ENCODE measurements at places on chromosomes 13 and 19.

- no peak for DNase-seq
Measured at GRCh38 chr13:73138276-73138637, 79.5 kb downstream of the KLF5 start.

GRCh38 chr13:84439108-84439507, 556.8 kb upstream of the SLITRK1 start:
- DNase-seq: no peak

- DNase-seq: no peak
Measured at GRCh38 chr13:98206946-98207345, 29.9 kb upstream of the RNF113B start.

DNA sequence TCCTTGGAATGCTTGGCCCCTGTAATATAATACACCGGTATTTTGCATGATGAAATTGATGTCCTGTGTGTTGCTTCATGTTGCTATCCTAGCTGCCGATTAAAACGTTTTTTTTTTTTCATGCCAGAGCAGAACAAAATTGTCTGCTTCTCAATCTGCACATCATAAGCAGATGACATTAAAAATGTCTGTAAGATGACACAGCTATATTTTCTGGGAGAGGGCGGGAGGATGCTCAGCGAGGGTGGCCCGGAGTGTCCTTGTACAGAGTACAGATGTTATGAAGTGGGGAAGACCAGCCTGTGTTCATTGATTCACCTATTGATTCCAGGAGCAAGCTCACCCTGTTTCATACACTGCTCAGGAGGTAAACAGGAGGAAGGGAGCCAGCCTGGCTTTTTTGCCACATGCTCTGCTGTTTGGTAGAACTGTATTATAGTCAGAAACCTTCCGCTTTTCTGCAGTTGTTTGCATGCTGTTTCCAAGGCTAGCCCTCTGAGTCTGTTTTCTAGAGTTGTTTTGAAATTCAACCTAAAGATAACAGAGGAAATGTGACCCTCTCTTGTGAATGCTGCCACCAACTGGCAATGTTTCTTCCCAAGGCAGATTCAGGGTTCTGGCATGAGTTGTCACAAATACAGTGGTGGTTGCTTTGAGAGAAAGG, 4.7 kb upstream of the IRS2 start:
- no peak for DNase-seq

DNA sequence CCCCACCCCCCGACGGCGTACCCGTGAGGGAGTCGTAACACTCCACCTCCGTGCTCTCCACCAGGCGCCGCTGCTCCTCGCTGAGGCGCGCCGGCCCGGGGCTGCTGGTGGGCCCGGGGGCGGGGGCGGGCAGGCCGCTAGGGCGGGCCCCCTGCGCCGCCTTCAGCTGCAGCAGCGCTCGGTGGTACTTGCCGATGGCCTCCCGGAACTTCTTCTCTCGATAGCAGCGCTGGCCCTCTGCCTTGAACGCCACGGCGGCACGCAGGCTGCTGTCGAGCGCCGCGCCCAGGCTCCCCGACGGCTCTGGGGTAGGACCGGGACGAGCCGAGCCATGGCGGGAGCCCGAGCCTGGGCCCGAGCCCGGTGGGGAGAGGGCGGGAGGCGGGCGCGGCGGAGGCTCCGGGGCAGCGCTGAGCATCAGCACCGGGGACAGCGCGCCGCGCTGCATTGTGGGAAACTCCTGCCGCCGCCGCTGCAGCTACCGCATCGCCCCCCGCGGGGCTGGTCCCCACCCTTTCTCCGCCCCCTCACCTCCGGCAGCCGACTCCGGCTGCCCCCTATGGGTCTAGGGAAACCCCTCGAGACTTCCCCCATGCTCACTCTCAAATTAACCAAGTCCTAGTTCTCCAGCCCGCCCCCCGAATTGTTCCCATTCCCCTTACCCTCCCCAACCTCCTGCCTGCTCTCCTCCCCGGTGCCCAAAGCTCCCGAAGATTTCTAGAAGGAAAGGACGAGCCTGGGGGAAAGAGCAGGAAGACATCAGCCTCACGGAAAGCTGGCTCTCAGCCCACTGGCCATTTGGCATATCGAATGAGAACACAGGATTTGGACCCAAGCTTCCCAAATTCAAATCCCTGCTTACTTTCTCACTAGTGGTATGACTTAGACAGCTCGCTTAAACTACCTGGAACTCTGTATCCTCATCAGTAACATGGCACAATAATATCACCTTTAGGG, at the start of gene TTC9B:
Gene TTC9B (minus strand): TSS at position 451 of the 957 bp plus-strand sequence. CDS start 3 bp downstream, at position 448.
- no peak for DNase-seq

- DNase-seq: no peak
Measured at GRCh38 chr19:33402421-33403220, 29.1 kb downstream of the CEBPG start.

GRCh38 chr13:23672616-23673015, 102.4 kb downstream of the TNFRSF19 start:
- no peak for DNase-seq

DNA sequence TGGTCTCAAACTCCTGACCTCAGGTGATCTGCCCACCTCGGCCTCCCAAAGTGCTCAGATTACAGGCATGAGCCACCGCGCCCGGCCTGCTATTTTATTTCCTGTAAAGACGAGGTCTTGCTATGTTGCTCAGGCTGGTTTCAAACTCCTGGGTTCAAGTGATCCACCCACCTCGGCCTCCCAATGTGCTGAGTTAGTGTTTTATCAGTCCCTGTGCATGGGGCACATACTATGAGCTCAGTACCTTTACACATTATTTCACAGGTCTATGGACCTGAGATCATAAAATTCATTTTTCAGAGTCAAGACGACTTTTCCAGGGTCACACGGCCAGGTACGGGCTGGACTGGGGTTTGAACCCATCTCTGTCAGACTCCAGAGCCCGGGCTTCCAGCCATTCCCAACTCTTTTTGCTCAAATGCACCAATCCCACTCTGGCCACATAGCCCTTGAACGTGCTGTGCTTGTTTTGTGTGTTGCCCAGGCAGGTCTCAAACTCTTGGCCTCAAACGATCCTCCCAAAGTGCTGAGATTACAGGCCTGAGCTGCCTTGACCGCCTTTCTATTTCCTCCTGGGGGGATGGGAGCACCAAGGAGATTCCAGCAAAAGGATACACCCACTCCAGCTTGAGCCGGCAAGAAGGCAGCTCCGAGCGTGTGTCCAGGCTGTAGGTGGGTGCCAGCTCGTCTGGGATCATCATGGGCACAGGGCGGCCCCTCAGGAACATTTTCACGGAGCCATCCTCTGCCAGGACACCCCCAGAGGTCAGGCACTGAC, 1.1 kb downstream of the EML2 start:
- no peak for DNase-seq

Measured in GM12892 (cell line).